Stimulated activated CD4-positive, alpha-beta T cell treated with anti-CD3 and anti-CD28 coated beads, Interleukin-2, amount 100 ng/mL, for 48 hours (primary cell): ENCODE measurements at places on chromosomes 3 and 15.

GRCh38 chr15:80531388-80531787 lies 127.2 kb downstream of the ARNT2 start:
- no peak for DNase-seq

- DNase-seq: peak; percentile 67
These were observed 1.6 kb upstream of the SIN3A start for GRCh38 chr15:75452865-75453702.

DNA sequence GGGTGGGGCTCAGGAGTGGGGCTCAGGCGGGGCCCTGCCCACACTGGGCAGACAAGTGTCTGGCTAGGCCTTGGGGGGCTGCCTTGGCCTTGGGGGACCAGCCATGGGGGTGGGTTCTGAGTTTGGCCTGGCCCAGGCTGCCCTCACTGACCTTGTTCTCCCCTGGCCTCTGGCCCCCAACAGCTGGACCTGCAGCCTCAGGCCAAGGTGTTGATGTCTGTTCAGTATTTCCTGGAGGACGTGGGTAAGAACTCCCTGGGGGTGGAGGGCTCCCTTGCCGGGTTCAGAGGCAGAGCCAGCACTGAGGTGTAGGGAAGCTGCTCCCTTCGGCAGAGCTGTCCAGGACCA lies 20.0 kb downstream of the PRKCD start:
- DNase-seq: no peak

DNA sequence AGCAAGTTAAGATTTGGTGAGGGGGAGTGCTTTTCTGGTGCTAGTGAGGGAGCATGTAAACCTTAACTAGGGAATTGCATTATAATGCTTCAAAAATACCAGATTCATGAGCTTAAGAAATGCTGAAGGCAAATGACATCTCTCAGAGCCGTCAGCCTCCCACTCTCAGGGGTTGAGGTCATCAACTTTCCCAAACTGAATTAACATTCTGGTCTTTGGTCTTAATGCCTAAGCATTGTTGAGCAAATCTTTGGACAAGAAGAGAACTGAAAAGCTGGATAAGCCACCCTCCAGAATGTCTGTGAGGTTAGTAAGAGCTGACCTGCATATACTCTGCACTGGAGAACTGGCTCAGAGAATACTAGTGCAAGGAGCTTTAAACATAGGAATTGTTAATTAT lies 124.9 kb upstream of the GAP43 start:
- no peak for DNase-seq

DNA sequence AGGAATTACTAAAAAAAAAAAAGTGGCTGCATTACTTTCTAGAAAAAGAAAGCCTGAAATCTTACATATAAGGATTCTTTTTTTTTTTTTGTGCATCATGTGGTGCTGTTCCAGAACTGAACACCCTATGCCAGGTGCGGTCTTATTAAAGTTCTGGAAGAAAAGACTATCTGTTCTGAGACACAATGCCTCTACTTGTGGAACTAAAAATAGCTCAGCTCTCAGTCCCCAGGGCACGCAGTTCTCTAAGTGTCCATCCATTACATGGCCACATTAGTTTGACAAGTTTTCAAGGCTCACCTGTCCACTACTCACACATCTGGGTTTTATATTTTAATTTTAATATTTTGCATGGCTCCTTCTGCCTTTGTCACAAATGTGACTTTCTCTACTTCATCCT lies 126.6 kb upstream of the ADAMTS9 start:
- no peak for DNase-seq

DNA sequence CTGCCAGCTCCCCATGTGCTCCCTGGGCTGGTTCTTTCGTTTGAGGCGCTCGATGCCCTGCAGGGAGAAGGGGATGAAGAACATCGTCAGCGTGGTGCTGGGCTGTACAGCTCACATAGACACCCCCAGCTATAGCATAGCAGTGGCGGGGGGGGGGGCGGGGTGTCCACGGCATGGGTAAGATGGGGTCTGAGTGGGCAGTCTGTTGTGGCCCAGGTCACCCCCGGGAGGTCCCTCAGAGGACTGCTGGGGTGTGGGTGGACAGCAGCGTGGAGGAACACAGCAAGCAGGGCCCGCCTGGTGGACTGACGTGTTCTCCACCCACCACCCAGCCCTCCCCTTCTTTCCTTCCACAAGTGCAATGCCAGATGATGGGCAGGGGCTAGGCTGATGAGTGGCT lies 43.7 kb downstream of the TGM4 start:
- no peak for DNase-seq

GRCh38 chr3:52029535-52029934 lies 26.8 kb downstream of the DUSP7 start:
- DNase-seq: no peak

DNA sequence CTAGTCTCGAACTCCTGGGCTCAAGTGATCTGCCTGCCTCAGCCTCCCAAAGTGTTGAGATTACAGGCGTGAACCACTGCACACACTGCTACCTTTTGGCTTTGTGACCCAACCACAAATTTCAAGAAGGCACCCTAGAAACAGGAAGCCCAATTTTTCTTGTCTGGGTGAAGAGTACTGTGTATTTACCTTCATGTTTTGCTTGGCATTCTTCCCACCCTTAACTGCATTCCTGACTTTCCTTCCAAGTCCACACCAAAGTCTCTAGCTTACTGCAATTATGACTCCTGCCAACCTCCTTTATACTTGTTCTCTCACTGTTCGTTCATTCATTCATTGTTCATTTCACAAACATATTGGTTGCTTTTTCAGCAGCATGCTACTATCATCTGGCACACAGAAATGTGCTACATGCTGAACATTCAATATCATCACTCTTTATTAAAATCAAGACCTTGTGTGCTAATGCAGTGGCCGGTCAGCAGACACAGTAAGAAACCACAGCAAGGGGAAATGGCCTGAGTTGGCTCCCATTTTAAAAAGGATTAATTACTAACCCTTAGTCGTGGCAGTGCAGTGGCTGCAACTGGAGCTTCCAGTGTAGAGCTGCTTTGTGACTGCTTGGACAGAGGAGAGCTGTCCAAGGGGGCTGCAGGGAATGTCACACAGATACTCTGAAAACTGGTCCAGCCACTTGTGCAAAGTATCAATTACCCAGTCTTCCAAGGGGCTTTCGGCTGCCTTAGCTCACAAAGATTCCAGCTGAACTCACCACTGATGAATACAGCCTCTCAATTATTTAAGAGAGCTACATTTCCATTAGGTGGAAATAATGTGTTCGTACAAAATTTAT lies 94.0 kb downstream of the ETFA start:
- no peak for DNase-seq

DNA sequence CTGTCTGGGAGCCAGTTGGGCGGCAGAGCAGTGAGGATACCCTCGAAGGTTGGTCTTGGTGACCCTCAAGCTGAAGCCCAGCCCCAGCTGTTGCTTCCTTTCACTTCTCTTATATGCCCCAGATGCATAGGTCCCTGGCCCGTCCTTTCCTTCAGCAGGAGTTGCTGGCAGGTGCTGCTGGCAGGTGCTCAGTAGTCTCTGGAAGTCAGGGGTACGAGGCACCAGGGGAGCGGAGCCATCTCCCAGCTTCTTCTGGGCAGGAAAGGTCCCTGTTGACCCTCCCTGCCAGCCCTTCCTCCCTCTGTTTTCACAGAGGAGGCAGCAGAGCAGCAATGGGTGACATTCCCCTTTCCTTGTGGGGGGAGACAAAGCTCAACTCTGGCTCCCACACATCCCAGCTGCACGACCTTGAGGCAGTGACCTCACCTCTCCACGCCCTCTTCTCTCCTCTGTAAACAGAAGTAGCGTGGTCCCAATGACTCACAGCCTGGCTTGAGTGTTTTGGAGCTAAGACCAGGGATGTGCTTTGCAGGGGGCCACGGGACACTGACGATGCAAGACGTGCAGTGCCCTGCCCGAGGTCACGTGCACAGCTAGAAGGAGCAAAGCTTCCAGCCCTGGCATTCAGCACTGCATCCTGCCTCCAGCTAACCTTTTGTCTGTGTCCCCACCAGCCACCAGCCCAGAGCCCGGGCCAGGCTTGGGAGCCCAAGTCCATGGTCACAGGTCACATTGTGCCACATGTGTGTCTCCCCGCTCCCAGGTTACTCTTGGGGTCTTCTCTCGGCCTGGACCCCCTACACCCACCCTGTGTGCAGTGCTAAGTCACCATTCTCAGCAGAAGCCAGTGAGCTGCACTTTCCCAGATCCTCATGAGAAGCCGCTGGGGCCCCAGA lies 49.7 kb downstream of the SLC6A6 start:
- no peak for DNase-seq

- DNase-seq: no peak
These were observed 11.2 kb downstream of the ZXDC start for GRCh38 chr3:126464494-126464893.

DNA sequence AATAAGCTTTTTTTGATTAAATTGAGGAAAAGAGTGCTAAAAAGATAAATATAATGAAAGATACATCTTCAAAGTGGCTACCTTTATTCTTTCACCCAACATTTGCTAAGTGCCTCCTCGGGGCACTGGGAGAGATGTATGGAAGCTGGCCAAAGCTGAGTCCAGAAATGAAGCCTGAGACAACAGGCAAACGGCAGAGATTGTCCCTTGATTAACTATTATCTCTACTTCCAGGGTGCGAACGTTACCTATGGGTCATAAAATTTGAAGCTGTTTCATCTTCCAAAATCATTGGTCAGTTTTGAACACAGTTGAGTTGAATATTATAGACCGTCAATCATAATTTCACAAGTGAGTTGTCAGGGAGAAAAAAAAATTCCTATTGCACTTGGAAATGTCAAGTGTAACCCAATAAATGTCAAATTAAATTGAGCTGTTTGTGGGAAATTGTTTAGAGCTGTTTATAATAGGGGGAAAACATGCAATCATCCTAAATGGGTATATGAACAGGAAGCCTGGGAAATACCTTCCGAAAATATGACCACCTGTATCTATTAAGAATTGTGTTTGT lies 73.9 kb downstream of the SUCLG2 start:
- no peak for DNase-seq

DNA sequence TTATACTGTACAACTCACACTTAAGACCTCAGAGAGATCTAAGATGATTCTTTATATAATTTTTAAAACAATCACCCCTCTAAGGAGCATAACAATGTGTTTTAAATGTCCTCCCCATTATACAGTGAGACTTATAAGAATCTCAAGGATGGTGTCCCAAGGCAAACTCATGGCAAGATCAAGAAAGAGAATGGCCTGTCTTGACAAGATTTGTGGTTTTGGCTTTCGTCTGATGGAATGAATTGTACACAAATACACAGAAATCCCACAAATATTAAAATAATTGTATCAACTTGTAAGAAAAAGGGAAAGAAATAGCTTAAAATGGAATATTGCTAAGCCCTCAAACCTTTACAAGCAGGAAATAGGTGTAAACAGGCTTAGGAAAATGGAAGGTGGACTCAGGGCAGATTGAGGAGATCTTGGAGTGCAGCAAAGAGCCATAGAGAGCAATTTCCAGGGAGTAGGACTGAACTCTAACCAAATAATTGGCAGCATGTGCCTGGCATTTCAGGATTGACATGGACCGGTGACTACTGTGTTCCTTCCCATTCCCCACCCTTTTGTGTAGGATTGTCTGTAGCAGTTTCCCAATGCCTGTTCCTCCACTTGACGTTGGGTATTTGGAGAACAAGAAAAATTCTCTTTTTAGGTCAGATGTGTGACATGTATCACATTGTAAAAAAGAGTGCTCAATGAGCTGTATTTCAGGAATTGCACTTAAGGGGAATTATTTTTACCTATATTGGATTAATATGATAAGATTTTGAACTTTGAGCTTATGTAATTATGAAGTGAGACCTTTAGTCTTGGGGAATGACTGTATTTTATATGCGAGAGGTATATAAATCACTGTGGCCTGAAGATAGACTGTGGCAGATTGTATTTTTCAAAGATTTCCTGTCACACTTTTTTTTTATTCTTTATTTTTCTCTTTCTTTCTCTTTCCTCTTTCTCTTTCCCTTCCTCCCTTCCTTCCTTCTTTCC lies 317.8 kb upstream of the SLITRK3 start:
- no peak for DNase-seq

- no peak for DNase-seq
These were observed 21.5 kb upstream of the PEX5L start for GRCh38 chr3:180058238-180058637.

GRCh38 chr15:65176056-65176455 lies 9.1 kb downstream of the CLPX start:
- DNase-seq: no peak

- DNase-seq: no peak
These were observed 239.7 kb upstream of the ICE2 start for GRCh38 chr15:60718661-60719069.

GRCh38 chr15:64985366-64986033 lies 4.2 kb downstream of the SPG21 start:
- no peak for DNase-seq

GRCh38 chr15:57763176-57763964 lies 56.9 kb downstream of the POLR2M start:
- DNase-seq: no peak

DNA sequence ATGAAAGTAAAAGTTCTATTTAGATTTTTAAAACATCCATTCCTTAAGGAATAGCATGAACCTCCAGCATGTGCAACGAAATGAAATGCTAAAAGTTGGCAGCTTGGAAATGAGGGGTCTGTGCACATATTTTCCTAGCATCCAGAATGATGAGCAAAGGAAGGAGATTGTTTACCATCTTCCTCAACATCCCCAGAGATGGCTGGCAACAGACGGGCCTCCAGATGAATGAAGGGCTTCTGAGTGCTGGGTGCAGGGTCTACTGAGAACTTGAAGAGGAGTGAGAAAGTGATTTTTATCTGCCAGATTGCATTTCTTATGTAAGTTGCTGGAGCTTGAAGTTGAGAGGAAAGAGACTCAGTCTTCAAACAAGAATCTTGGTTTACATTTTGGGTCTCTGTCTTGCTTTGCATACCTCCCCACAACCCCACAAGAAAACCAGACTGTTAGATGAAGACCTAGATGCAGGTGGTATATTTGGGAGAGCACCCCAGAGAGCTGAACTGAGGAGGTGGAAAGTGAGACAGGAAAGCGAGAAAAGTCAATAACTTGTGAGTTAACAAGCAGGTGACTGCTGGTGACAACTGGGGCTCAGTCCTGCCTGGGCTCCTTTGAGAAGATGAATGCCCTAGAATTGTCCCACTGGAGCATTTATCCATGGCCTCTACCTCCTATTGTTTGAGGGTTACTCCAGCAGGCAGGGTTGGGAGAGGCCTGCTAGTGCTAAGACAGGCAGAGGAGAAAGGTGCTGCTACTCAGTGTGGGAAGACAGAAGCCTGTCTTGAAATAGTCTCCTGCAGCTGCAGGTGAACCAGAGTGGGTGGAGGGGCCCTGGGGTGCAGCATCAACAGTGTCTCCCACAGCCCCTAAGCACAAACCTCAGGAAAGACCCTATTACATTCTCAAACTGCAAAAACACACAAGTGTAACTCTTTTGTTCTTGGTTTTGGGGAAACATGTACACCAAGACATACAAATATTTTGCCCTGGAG lies 10.5 kb upstream of the CCK start:
- DNase-seq: no peak

GRCh38 chr3:130894986-130895280 lies 1.0 kb downstream of the ATP2C1 start:
- no peak for DNase-seq

DNA sequence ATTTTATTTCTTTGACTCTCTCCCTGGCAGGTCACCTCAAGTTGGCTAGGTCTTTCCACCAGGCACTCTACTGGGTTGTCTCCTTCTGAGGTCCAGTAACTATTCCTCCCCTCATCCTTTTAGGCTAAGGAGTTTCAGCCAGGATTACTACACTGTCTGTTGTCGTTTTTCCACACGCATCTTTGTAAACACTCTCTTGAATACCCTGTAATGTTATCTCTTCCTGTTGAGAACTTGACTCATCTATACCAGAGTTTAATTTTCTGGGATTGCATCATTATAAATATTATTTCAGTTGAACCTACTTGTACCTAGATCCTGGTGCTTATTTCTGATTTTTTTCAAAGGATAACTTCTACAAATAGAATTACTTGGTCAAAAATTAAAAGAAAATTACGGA lies 138.3 kb downstream of the SQOR start:
- DNase-seq: no peak
